ENCODE measurements at places on chromosomes 12 and 14.

DNA sequence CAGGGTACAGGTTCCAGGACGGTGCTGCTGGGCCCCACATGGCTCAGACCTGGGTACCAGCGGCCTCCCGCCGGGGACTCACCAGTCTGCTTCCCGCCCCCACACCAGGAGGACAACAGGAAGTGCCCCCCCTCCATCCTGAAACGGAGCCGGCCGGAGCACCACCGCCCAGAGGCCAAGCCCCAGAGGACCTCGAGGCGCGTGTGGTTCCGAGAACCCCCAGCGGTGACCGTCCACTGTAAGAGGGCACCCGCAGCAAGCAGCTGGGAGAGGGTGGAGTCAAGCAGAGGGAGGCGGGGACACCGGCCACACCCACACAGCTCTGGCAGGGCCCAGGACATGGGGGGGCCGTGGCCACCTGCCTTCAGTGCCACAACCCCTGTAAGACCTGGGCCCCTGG, 8.1 kb downstream of the C14orf180 start:
- DNase-seq: no peak

DNA sequence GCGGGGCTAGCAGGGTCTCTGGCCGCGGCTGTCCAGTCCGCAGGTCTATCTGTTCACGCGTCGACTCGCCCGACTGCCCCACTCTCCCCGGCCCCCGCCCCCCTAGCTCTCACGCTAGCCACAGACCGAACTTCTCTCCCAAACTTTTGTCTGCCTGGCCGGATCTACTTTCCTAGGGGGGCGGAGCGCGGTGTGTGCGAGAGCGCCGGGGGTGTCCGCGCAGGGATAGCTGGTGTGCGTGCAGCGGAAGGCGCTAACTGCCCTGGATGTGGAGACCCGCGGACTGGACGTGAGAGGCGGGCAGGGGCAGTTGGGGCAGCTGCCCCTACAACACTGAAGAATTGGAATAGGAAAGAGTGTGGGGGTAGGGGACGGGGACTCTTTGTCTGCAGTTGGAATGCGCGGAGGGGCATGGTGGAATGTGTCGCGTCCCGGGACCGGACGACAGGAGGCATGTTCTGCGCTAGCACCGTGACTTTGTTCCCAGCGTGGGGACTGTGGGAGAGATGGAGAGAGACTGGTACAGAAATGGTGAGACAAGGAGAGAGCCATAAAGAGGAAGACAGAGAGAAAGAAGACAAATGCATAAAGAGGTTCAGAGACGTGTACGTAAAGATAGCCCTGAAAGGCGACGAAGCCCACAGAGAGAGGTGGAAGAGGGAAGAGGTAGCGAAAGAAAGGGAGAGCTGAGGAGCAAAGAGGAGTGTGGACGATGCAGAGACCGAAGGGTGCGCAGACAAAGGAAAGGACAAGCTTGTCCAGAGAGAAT, at the start of gene AJUBA:
Gene AJUBA (minus strand): TSS at position 75 of the 769 bp plus-strand sequence. CDS start 285 bp downstream, outside the sequence.
- DNase-seq: peak; percentile 55

DNA sequence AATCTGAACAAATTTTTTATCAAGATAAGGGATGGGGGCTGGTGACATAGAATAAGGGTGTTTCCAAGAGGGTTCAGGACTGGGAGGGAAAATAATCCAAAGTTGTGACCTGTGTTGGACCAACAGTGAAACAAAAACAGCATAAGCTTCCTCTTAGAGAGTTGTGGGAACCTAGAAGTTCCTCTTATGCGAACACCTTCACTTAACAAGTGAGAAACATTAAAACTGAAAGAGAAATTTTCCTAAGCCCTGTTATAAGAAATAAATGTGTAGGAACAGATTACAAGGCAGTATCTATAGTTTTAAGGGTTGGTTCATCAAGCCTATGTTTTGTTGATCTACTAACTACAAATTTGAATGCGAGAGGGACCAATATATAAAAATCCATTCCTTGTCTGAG, 58.4 kb downstream of the LLPH start:
- DNase-seq: no peak

DNA sequence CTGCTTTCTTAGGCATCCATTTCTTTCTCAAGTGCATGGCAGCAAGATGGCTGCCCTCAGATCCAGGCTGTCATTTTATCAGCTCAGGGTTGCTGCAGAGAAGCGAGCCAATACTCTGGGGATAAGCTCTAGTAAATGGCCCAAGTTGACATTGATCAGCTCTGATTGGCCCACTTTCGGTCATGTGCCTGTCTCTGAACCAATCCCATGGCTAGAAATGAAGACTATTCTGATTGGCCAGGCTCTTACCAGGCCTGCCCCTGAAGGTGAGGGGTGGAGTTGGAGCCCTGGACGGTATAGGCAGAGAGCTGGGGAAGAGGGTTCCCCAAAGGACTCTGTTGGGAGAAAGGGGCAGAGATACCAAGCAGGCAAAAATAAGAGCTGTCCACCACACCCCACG, 41.4 kb downstream of the MYO1H start:
- DNase-seq: no peak

DNA sequence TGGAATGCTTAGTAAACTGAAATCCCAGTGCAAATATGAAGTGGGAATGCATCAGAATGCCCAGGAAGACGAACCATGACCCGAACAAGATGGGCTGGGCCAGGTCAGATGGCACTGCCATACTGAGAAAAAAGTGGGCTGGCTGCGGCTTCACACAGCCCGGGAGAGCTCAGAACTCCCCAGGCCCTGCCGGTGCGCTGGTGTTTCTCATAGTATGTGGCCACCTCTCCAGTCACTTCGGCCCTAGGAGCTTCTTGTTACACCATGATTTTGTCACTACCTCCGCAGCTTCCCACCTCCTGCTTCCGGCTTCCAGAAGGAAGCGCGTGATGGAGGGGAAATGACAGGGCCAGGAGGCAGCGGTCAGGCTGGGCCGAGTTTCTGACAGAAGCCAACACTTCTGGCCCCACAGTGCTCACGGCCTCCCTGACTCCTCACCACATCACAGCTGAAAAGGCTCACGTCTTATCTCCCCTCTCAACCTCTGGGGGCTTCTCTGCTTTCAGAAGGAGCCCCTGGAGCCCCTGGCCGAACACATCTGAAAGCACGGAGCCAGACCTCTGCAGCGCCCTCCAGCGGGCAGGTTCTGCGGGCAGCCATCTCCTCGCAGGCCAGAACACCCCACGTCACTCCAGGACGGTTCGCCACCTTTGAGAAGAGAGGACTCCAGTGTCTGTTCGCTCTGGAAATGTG, 30.7 kb downstream of the DAD1 start:
- no peak for DNase-seq

- DNase-seq: no peak
These were observed 49.2 kb downstream of the GALNT4 start for GRCh38 chr12:89475203-89475990.

- no peak for DNase-seq
These were observed at the start of gene DDN for GRCh38 chr12:48999371-49000131. DDN (minus strand) TSS chr12:48999375; CDS start chr12:48999287, 88 bp downstream.

- DNase-seq: peak; percentile 48
These were observed 25.3 kb upstream of the SPTLC2 start for GRCh38 chr14:77641534-77642341.

- DNase-seq: no peak
These were observed 5.5 kb upstream of the GPR68 start for GRCh38 chr14:91249841-91250616.

GRCh38 chr12:15788233-15789219, 662 bp downstream of the EPS8 start:
- DNase-seq: peak; percentile 11

DNA sequence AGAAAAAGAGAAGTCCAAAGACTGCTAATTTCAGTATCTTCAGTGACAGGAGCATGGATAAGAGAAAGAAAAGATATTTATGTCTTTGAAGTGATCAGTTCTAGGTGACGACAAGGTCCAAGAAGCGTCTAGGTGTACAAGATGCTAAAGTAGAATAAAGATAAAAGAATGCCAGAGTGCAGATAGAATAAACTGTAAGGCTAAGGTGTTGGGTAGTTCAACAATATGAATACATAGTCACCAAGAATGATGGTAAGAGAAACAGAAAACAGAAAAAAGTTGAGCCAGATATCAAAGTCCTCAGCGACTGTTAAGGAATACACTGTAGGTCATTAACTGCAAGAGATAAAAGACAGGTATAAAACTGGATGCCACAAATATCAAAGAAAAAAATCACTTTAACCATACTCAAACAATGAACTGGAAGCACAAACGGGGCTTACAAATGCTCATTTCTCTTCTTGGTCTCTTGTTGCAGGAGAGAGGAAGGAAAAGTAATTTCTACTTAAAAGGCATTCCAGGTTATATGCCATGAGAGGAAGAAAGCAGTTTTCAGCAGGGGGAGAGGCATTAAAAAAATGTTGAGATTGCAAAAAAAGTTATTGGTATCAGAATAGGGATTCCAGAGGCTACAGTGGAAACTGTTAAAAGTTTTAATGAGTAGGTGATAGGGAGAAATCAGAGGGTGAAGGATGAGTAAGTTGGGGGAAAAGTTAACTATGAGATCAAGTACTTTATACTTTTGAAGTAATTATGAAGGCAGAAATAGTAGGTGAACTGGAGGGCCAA, 121.5 kb downstream of the CEP83 start:
- no peak for DNase-seq

DNA sequence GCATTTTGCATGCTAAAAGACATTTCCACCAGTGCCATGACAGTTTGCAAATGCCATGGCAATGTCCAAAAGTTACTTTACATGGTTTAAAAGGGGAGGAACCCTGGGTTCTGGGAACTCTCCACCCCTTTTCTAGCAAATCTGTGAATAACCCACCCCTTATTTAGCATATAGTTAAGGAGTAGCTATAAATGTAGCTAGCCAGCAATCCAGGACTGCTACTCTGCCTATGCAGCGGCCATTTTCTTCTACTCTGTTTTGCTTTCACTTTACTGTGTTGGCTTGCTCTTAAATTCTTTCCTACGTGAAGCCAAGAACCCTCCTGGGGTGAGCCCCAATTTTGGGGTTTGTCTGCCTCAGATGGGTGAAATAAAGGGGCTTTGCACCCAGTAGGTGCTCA, 141.0 kb downstream of the PTPN11 start:
- DNase-seq: no peak

- no peak for DNase-seq
These were observed 56.5 kb downstream of the HECTD4 start for GRCh38 chr12:112325622-112326207.

DNA sequence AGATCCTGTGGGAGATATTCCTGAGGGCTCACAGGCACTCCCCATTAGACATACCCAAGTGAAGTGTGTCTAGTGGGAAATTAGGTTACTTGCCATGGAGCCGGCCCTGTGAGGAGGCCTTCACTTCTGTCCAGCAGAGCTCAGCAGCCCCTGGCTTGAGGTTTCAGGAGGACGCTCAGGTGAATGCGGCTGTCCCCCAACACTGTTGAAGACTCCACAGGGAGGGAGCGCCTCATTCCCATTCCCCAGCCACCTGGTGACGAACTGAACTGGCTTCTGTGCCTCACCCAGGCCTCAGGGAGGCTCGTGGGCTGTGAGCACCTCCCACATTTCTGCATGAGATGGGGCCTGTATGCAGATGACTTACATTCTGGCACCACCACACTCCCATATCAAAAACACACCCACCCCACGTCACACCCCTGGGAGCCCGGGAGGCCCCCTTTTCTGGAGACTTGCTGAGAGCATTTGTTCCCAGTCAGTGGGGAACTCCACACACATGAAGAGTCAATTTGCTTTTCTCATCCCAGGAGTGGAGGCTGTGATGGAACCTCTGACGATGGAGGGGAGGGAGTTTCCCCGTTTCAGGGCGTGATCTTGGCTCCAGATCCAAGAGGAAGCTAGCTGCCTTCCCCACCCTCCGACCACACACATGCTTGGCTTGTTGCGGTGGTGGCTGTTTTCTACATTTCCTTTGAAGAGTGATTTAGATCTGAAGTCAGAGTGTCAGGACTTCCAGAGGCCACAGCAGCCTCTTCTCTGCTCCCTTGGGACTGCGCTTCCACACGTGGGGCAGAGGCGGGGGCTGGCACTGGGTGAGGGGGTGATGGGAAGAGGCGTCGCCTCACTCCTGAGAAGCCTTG, 120.7 kb downstream of the ADGRD1 start:
- no peak for DNase-seq

DNA sequence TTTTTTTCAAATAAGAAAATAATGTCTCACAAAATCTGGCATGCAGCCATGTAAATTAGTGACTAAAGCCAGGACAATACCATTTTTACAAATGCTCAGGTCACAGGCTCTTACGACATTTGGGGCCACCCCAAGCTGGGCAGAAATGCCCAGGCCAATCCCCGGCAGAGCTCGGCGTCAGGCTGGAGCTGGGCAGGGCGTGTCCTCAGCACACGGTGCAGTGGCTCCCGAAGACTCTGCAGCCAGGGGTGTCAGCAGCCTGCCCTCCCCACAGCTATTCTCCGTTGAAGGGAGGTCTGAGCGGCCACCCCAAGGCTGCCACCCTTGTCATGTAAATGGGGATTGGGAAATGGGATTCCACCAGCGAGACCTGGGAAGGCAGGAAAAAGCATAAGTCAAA, 158.6 kb downstream of the DICER1 start:
- DNase-seq: no peak

GRCh38 chr12:59158066-59158465, 237.8 kb upstream of the LRIG3 start:
- DNase-seq: no peak

- no peak for DNase-seq
These were observed 502.2 kb upstream of the RPL10L start for GRCh38 chr14:47153746-47154145.

DNA sequence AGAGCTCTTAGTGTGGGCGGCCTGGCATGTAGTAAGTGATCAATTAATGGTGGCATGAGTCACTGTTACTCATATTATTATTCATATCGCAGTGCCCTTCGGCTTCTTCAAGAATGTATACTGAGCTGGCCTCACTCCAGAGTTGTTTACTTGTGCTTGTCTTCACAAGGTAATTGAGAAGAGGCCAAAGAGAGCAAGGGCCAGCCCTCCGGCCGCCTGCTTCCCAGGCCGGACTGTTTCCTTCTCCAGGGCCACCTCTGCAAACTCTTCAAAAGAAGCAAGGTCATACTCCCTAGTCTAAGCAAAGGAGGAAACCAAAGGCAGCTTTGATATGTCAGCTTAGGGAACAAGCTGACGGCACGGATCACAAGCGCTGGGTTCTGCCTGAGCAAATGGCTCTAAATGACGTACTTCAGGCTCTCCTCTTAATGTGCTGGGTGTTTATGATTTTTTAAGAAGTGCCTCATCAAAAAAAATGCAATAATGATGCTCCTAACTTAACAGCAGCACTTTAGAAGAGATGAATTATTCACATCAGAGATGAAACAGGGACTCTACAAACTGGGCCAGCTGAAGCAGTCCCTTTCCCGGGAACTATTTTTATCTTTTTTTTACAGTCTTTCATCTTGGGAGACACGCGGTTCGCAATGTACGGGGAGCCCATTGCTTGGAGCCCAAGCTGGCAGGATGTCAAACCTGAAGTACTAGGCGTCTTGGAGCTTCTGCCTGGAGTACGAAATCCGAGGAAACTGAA, 65.6 kb upstream of the DLK1 start:
- DNase-seq: no peak

DNA sequence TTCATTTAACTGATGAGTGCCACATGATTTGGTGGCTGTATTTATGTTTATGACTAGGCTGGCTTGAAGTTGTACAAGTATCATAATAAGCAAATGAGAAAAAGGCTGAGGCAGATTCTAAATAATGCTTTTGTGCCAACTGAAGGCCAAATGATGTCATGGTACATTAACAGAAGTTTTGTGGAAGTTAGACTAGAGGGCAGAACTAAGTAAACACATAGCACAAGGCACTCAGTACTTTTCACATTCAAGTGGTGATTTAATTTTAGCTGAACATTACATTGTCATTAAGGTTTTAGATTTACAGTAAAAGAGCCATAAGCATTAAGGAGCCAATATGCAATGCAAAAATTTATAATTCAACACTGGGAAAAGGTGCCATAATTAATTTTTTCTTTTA, 21.1 kb downstream of the PPP1CC start:
- no peak for DNase-seq

Measured in stimulated activated CD4-positive, alpha-beta T cell treated with anti-CD3 and anti-CD28 coated beads, TNF-alpha, amount 100 ng/mL, for 4 hours (primary cell).